Cerebellar nuclear complex (tissue), 1 donor: ENCODE measurements at places on chromosomes 3 and 15.
A peak's percentile ranks its signal among the peaks of the same experiment; 100 is the strongest.

DNA sequence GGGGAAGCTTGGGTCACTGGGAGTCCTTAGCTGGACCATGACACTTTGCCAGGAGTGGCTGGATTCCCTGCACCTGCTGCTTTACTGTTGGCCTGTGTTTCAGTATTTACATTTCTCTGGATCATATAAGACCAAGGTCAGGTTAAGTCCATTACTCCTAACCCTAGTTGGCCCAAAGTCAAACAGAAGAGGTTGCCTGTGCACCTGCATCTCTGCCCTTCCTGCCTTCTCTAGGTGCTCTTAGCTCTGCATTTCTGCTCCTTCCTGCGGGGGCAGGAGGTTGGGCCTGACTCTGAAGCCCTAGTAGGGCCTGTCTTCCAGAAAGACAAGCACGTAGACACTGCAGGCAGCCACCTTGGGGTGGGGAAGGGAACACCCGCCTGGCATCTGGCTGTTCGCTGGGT, 124.3 kb downstream of the RPLP1 start:
- no peak for DNase-seq

DNA sequence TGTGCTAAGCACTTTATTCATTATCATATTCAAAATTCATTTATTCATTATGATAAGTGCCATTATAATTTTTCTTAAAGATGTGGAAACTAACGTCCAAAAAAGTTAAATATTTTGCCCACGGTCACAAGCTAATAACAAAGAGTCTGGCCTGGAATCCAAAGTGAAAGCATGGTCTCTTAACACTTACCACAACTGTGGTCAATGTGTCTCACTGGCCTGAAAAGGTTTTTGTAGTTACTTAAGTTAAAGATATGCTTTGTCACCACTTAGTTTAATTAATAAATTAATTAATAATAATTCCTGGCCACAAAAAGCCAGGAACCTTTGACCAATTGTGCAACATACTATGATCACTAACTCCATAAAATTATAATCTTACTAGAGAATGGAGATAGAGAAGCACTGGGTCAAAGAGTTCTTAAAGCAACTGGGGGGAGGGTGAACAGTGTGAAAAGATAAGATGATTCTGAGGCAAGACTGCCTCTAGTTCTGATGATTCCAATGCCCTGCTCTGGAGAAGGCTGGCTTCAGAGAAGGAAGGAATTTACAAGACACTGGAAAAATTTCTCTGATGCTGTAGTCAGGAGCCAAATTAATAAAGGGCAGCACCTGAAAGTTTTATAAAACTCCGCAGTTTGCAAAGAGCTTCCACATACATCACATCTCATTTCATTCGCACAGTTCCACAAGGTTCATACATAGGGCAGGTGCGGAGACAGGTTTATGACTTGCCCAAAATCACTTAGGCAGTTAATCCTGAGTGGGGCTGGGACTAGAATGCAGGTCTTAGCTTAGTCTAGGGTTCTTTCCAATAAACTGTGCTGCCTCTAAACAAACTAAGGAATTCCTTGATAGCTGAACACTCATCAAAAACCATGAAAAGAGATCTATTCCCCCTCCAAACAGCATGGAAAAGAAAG, 32.5 kb downstream of the NPTN start:
- DNase-seq, result no peak

- DNase-seq, result no peak
Measured at GRCh38 chr3:137468446-137468845, 295.7 kb upstream of the SOX14 start.

DNA sequence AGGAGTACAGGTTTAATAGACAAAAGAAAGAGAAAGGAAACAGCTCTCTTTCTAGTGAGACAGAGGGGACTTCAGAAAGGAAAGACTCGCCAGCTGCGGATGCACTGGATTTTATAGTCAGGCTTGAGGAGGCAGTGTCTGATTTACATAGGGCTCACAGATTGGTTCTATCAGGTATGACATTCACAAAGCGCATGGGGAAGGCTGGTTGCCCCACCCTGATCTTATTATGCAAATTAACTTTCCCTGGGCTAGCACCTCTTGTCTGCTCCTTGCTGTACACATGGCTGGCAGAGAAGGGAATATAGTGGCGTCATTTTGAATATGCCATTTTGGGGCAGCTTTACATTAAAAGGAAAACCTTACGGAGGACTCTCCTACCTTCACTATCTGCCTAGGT, 938.4 kb upstream of the SEMA6D start:
- DNase-seq, result no peak

GRCh38 chr3:9122732-9123364, 126.6 kb downstream of the SRGAP3 start:
- no peak for DNase-seq

DNA sequence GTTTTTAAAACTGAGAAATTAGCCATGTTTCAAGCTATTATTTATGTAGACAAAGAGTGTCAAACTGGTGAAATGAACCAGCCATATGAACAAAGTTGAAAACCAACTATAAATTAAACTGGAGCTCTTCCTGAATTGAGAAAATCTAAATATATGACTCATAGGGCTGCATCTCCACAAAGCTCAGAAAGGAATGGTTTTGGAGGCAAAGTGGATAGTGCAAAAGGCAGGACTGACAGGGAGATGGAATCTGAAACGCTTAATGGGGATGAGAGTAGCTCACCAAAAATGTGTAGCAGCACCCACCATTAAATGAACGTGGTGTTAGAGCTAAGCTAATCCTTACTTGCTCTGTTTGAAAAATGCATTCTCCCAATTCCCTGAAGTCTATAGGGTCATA, 1066.0 kb downstream of the AGBL1 start:
- DNase-seq, result no peak

- DNase-seq, result no peak
Measured at GRCh38 chr3:111729087-111729846, 129.8 kb upstream of the PHLDB2 start.

- no peak for DNase-seq
Measured at GRCh38 chr3:171129827-171130226, 103.3 kb upstream of the SLC2A2 start.

DNA sequence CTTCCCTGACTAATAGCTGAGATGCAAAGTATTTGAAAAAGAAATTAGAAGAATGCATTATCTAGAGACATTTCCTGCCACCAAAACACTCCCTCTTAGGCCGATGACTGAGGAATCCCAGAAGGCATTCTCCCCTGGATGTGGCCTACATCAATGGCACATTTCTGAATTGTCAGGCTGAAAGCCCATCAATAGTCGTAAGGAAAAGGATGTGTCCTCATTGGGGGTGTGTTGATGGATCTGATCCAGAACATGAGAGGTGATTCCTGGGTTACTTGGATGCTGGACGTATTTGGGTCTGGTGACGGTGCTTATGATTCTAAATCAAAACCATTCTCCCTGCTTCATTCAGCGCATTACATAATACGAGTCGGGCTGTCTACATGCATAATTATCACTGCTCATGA, 216.9 kb upstream of the CDIN1 start:
- no peak for DNase-seq

- no peak for DNase-seq
Measured at GRCh38 chr15:60392601-60392985, 5.2 kb downstream of the ANXA2 start.

DNA sequence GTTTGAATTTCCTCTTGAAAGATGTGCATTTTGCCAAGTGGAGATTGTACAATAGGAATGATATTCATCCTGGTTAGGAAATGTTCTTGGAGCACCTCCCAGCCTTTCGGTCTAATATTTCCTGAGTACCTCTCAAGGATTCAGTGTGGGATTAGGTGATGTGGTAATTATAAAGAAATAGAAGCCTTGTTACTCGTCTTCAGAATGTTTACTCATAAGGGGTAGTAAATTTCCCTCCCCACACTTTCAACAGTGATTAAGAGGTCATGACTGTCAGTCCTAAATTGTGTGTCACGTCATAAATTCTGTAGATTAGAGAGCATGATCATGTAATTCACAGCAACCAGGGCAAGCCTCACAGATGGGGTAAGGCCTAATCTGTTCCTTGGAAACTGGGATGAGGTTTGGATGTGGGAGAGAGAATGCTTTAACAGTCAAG, 633.1 kb upstream of the TBL1XR1 start:
- DNase-seq, result peak; percentile 27

DNA sequence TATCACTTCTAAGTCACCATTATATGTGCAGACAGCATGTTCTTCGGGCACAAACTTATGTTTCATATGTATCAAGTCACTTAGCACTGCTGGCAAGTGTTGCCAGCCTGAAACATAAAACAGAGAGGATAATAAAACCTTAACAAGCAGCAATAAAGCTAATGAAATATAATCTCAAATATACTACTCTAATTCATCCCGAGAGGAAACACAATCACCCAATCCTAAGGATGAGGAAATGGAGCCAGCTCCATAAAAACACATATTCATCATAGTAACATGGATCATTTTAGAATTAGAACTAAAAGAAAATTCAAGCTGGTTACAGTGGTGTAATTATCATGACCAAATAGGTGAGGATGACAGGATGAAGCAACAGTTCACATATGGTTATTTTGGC, 1072.7 kb downstream of the EPHA3 start:
- no peak for DNase-seq

- no peak for DNase-seq
Measured at GRCh38 chr3:79461129-79461792, 306.5 kb downstream of the ROBO1 start.

DNA sequence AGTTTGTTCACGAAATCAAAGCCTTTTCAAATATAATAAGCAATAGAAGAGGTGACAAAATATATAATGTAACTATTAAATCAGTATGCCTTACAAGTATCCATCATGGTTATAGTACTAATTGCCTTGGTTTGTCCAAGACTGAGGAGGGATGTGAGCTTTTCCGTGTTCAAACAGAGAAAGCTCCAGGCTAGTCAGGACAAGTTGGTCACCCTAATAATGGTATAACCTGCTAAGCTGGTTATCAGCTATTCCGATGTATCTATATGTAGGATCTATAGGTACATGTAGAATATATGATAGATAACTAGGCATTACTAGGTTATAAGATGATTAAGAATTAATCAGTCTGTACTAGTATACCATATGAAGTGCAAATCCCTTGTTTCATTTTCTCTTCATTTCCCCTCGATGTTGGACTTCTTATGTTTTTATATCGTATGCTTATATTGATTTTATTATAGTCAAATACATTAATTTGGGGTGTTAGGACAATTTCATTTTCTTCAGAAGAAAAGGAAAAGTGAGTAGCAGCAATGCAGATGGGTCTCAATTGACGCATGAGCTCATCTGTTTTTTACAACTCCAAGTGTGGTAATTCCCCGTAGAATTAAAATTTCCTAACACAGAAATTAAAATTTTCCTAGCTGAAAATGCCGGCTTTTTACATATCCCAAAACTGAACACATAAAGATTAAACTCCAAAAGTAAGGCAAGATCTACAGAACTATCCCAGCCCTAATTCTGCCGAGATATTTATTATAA, 419.1 kb downstream of the TIGIT start:
- no peak for DNase-seq

DNA sequence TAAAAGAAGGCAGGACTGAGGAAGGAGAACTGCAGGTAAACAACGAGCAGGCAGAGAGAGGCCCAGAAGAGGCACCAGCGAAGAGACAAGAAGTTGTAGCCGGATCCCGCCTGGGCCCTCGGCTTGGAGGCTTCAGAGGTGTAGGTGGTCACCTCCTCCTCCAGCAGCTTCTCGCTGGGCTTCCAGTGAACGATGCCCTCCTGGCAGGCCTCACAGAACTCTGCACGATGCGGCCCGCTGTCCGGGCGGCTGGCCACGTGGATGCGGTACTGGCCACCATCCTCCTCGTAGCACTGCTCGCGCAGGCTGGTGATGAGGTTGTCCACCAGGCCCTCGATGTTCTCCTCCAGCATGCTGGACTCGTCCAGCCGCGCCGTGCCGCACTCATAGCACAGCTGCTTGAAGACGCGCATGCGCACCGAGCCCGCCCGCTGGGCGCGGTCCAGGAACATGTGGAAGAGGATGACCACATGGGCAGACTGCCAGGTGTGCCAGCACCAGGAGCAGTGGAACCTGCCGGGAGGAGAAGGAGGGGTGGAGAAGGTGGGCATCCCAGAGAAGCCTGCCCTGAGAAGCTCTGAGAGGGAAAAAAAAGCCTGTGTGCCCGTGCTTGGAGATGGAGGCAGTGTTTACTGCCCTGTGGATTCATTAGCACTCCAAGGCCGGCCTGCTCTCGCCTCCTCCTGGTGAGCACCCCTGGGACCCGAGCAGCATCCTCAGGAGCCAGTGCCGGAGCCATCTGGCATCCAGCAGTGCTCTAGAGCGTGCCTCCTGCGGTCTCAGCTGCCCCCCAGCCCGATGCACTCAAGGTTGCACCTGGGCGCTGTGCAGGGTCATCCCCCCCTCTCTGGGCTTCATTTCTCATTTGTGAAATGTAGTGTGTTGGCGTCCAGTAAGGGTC, 3.6 kb downstream of the RTP2 start:
- no peak for DNase-seq

GRCh38 chr3:111269777-111270176, 198.2 kb downstream of the NECTIN3 start:
- no peak for DNase-seq

DNA sequence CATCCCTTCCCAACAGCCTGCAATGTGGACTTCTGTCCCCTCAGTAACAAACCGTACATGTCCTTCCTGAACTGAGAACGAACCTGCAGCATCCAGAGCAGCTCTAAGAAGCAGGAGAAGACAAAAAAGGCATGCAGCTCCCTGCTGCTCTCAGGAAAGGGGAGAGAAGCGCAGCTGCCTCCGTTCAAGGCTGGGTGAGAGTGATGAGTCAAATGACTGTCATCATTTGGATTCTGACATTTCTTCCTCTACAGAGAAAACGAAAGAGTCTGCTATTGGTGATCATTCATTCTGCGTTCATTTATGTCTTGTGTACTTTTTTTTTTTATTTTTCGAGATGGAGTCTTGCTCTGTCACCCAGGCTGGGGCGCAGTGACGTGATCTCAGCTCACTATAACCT, 677.8 kb downstream of the FHIT start:
- no peak for DNase-seq
